Kidney capillary endothelial cell (primary cell): ENCODE measurements at places on chromosomes 5 and 9.

GRCh38 chr5:158451993-158452672 lies 593.2 kb upstream of the CLINT1 start:
- DNase-seq, result no peak

- no peak for DNase-seq
Measured at GRCh38 chr9:109387856-109388255, 67.0 kb upstream of the EPB41L4B start.

DNA sequence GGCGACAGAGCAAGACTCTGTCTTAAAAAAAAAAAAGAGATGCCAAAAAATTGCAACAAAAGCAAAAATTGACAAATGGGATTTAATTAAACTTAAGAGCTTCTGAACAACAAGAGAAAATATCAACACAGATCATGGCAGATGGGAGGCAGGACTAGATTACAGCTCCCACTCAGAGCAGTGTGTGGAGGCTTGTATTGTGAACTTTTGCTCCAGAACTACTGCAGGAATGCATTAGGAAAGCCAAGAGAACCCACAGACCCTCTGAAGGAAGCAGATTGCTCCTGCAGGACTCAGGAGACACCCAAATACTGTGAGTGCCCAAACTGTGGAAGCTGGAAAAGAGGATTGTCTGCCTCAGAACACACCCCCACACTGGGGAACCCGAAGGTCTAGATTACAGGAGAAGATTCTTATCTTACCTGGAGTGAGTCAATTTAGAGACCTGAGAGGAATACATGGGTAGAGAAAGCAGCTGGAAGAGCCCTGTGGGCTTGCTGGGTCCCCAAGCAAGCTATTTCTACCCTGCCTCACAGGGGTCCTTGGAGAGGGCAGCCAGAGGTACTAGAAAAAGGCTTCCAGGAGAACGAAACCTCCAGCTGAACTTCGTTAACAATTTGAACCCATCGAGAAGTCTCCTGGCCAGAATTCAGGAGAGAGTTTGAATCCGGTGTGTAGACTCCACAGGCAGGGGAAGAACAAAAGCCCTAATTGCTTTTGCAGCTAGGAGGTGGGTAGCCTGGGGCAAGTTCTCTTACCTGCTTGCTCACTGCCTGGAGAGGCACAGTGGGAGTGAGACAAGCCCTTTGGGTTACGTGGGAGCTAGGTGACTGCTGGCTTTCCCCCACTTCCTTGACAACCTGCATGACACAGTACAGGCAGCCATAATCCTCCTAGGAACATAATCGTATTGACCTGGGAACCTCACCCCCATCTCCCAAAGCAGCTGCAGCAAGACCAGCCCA lies 593.4 kb upstream of the RGMB start:
- DNase-seq, result no peak

GRCh38 chr9:87711857-87712800 lies 13.8 kb upstream of the CTSL start:
- peak; percentile 40 for DNase-seq

- no peak for DNase-seq
Measured at GRCh38 chr9:137478962-137479861, 20.1 kb upstream of the NSMF start.

GRCh38 chr9:72292874-72293607 lies 72.0 kb downstream of the ZFAND5 start:
- no peak for DNase-seq

- DNase-seq, result no peak
Measured at GRCh38 chr5:146151970-146152369, 30.5 kb downstream of the LARS1 start.

DNA sequence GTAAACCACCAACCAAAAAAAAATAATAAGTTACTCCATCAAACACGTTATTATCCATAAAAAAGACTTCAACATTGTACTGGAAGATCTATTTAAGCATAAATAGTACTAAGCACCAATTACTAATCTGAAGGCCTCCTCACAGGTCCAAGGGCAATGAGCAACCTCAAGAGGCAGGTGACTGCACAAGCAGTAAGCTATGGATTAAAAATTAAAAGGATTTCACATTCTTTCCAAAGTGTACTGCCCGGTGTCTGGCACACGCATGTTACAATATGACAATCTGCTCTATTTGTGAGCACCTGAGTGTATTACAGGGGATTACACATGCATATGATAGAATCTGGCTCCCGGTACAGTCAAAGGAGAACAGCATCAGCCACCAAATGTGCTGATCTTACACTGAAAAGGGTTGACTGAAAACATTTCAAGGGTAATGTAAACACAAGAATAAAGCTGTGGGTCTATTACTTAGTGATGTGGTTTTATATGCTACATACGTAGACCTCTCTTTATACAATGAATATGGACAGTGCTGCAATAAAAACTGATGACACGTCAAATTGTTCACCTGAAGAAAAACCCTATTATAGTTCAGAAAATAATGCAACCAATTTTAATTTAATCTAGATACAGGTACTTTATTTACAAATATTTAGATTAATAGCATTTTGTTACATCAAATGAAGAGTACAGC lies 22.8 kb downstream of the RAB14 start:
- no peak for DNase-seq

GRCh38 chr9:34256104-34256503 lies 73.0 kb downstream of the KIF24 start:
- DNase-seq, result no peak

DNA sequence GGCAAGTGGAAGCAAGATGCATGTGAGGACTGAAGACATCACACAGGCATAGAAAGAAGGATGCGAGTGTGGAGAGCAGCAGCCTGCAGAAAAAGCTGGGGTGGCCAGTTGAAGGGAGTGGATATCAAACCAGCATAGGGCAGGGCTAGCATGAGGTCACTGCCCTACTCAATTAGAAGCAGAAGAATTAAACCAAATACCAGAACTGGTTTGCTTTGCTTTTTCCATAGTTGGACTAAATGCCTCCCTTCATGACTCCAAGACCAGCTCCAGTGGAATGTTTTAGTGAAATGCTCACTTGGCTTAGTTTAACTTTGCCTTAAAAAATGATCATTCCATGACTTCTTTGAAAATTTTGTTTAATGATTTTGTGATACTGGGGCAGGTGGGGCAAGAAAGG lies 45.8 kb downstream of the TMEM167A start:
- DNase-seq, result no peak

GRCh38 chr9:120891884-120892747 lies 15.1 kb upstream of the PHF19 start:
- DNase-seq, result no peak

- DNase-seq, result no peak
Measured at GRCh38 chr9:9498846-9499245, 1114.0 kb downstream of the PTPRD start.

DNA sequence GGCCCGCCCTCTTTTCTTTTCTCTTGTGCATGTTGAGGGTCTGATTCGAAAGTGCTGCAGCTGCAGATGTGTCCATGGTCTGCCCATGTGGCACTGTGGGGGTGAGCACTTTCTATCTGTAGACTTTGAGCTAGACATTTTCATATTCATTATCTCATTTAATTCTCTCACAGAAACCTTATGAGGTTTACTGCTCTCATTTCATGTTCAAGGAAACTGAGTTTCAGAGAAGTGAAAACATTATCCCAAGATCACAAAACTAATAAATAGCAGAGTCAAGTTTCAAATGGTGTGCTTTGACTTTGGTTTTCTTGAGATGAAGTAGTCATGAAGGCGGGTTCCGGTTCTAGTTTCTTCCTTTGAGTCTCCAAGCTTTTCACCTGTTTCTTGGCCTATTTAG lies 536.5 kb upstream of the ZNF462 start:
- no peak for DNase-seq

DNA sequence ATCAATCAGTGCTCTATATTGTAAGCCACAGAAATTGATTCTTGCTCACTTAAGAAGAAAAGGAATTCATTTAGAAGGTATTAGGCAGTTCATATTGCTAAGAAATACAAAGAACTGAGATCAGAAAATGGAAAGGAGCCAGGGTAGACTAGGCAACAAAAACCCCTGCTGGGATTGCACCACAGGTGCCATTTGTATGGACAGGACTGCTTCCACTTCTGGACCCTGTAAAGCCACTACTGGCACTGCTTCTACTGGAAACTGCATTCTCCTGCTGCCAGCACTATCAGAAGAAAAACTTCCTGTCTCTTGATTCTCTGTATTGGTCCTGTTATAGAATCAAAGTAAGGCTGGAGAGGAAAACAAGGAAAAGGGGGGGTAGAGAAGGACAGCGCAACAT lies 45.9 kb downstream of the CERT1 start:
- DNase-seq, result no peak

GRCh38 chr9:96186591-96187011 lies 115.4 kb downstream of the HSD17B3 start:
- DNase-seq, result no peak

- DNase-seq, result no peak
Measured at GRCh38 chr9:101457003-101457402, 21.4 kb upstream of the ALDOB start.

DNA sequence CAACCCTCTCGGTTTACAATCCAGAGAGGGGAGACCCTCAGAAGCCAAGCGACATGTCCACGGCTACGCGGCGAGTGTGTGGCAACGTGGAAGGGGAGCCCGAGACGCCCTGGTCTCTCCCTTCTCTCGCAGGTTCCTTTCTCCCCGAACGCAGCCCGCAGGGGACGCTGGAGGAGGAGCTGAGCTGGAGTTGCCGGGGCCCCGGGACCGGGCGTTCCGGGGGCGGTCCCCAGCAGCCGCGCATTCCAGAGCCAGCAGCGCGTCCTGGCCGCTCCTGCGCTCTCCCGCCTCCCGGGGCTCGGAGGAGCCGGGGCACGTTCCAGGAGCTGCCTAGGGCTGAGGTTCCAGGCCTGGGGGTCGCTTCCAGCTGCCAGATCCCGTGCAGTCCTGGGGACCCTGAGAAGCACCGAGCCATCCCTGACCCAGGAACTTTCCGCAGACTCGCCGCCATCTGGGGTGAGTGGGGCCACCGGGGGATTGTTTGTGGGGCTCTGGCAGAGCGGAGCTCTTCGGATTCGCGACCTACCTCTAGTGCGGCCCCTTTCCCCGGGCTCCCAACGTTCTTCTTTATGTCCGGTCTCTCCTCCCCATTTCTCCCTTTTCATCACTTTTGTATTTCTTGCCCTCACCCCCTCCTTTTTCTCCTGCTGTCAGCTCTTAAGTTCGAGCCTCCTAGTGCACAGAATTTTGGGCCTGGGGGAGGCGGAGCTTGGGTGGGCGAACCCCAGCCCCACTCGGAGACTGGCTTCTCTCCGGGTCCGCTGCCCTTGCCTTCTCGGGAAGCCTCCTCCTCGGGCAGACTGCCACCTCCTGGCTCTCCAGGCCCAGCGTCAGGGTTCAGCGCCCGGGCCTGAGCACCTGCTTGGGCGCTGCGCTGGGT lies at the start of gene SMIM3:
Gene SMIM3 (plus strand): TSS at position 241 of the 880 bp plus-strand sequence. CDS start 16,684 bp downstream, outside the sequence.
- no peak for DNase-seq

- DNase-seq, result no peak
Measured at GRCh38 chr5:96022971-96023370, 61.3 kb upstream of the ELL2 start.

DNA sequence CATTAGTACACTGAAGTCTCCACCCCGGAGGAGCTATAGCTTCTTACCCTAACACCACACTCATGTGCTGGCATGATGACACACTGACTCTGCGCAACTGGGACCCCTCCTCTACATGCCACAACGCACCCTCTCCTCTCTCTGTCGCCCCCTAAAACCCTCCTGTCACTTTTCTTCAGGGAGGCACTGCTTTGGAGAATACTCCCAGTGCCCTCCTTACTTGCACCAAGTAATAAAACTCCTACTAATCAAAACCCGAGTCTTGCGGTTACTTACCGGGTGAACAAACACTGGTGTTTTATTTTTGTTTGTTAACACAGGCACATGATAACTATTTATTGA lies 12.6 kb upstream of the STXBP1 start:
- DNase-seq, result no peak

DNA sequence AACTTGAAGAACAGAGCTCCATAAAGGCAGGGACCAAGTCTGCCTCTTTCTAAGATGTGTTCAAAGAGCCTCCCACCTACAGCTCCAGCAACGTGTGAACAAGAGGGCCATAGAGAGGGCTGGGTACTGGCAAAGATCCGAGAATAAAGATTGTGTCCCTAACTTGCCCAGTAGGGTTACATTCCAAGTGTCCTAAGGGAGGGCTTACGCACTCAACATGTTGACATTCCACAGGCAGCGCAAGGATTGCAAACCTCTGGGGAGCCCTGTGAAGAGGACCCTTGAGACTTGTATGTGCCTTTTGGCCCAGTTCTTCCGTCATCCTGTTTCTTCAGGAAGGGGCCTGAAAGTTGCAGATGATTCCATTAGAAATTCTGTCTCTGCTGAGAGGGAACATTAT lies 48.2 kb upstream of the ENTREP1 start:
- DNase-seq, result no peak

GRCh38 chr5:58090704-58091103 lies 369.2 kb downstream of the PLK2 start:
- no peak for DNase-seq

- no peak for DNase-seq
Measured at GRCh38 chr9:104745852-104746251, 1.6 kb upstream of the NIPSNAP3A start.

GRCh38 chr9:85401998-85402397 lies 339.8 kb downstream of the AGTPBP1 start:
- no peak for DNase-seq

DNA sequence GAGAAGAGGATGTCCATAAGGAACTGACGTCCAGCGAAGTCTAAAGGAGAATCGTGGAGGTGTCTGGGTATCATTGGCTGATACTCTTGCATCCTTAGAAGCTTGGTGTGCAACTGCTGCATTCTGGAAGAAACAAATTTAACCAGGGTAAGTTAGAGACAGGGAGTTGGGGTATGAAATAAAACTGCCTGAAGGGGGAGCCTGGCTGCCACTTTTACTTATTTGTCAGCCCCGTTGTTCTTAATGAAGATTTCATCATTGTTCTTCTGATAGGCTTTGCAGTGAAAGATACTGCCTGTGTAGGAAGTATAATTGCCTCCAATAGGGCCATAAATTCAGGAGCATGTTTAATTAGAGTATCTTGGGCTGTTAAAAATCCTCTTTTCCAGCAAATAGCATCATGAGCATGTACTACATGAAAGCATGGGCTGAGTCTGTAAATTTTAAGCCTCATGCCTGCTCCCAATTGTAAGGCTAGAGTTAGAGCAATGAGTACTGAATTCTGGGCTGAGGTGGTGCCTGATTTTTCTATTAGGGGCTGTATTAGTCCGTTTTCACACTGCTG lies 1264.5 kb upstream of the ACO1 start:
- peak; percentile 46 for DNase-seq

DNA sequence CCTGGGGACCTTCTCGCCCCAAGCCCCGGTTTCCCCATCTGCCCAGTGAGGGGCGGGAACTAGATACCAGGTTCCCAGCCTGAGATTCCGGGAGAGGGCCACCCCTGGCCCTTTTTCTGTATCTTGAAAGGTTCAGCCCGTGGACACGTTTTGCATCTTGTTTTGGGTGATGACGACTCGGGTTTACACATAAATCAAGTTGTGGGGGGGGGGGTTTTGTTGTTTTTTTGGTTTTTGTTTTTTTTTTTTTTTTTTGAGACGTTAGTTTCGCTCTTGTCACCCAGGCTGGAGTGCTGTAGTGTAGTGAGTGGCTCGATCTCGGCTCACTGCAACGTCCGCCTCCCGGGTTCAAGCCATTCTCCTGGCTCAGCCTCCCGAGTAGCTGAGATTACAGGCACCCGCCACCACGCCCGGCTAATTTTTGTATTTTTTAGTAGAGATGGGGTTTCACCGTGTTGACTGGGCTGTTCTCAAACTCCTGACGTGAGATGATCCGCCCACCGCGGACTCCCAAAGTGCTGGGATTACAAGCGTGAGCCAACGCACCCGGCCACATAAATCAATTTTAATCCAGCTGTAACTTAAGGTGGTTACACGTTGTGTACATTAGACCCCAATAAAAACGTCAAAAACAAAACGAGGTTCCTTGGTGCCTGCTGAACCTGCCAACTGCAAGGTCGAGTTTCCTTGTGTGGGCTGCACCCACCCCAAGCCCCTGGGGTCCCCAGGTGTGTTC lies 1.1 kb upstream of the BRD3 start:
- DNase-seq, result no peak
